ENCODE measurements at places on chromosomes 7 and 10.

GRCh38 chr7:94092980-94093379 lies 88.8 kb upstream of the BET1 start:
- DNase-seq, result no peak

GRCh38 chr7:139618482-139619366 lies 95.2 kb downstream of the CLEC2L start:
- DNase-seq, result peak; percentile 41

GRCh38 chr7:13821152-13821787 lies 168.2 kb downstream of the ETV1 start:
- no peak for DNase-seq

- no peak for DNase-seq
Observed at GRCh38 chr7:149232362-149232761, 7.1 kb upstream of the ZNF212 start.

- DNase-seq, result no peak
Observed at GRCh38 chr7:115654384-115655214, 376.0 kb downstream of the TFEC start.

DNA sequence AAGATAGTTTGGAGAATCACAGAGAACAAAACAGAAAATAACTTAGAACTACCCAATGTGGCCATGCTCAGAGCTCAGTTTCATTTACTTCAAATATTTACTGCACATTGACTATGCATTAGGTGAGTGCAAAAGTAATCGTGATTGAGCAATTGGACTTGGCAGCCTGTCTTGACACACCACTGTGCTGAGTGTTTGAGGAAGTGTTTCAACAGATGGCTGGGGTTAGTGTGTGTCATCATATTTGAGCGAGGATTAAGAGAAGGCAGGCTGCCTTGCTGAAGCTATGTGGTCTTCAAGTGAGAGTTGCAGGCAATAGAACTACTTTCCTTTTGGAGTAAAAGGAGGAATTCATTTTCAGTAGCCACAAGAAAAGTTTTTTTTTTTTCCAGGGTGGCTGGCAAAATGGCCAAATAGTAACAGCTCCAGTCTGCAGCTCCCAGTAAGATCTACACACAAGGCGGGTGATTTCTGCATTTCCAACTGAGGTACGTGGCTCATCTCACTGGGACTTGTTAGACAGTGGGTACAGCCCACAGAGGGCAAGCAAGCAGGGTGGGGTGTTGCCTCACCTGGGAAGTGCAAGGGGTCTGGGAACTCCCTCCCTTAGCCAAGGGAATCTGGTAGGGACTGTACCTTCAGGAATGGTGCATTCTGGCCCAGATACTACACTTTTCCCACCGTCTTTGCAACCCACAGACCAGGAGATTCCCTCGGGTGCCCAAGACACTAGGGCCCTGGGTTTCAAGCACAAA lies 37.6 kb downstream of the AKR1C4 start:
- DNase-seq, result no peak

DNA sequence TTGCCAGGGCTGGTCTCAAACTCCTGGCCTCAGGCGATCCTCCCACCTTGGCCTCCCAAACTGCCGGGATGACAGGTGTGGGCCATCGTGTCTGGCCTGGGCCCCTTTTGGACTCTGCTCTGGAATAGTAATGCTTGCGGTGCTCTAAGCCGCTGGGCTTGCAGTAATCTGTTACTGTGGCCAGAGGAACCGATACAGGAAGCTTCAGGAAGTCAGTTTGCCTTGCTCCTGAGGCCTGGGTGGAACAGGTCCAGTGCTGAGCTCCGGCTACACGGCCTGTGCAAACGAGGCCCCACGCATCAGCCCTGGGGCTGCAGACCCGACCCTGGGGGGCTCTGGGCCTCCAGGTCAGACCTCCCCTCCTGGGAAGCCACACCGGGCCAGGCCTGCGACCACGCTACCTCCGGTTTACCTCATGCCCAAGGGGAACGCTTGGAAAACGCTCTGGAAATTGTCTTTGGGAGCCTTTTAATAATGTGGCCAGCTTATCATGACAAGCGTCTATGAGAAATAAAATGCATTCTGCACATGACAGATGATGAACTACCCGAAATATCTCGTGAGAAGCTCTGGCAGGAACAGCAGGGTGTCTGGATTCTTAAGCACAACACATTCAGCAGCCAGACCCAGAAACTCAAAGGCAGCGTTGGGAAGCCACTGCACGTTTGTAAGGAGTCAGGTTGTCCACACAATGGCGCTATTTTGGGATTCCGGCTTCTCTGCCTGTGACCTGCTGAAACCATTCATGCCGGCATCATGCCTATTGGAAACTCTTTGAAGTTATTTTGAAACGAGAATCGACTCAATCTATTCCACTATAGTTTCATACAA lies 10.1 kb upstream of the ADAP1 start:
- no peak for DNase-seq

DNA sequence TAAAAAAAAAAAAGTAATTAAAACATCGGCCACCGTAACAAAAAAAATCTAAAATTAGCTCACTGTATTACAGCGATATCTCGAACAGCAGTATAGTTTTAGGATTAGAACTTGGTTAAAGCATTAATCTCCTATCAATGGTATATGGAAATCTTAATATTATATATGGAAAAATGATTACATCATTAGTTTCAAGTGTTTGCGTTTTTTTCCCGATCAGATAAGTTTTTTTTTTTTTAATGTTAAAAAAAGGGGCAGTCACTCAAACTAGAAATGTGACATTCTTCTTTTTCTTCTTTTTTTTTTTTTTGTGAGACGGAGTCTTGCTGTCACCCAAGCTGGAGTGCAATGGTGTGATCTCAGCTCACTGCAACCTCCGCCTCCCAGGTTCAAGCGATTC lies 7.4 kb downstream of the IDI1 start:
- no peak for DNase-seq

DNA sequence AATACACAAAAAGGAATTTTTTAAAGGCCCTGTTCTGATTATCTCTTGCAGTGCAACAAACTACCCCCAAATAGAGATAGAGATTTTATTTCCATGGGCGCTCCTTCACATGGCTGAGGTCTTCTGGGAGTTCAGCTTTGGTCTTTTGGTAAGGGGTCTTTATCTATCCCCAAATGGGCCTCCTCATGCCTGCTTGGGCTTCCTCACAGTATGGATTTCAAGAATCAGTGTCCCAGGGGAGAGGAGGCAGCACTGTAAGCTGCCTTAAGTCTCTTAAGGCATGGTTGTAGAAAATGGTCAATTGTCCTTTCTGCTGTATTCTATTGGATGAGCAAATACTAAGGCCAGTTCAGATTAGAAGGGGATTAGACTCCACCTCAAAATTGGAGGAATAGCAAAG lies 966.2 kb downstream of the TYW1 start:
- no peak for DNase-seq

- DNase-seq, result no peak
Observed at GRCh38 chr10:63627881-63628296, 106.7 kb downstream of the REEP3 start.

- DNase-seq, result no peak
Observed at GRCh38 chr7:116315293-116315692, 105.0 kb downstream of the TES start.

- DNase-seq, result no peak
Observed at GRCh38 chr7:18287482-18287881, 208.1 kb upstream of the HDAC9 start.

GRCh38 chr7:22219036-22219435 lies 137.9 kb downstream of the RAPGEF5 start:
- DNase-seq, result no peak

DNA sequence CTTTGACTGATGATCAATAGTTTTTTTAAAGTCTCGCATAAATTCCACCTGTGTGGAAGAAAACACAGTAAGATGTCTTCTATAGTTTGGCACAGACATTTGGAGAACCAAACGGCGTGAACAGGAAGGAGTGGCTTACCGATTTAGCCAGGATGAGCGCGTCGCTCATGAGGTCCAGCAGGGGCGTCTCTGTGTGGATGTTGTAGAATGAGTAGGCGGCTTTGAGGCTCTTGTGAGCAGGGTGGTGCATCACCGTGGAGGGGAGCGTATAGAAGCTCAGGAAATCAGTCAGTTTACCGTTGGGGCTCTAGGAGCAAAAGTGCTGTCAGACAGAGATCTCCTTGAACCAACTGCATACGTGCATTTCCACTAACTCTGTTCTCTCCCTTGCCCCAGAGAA lies 15.5 kb downstream of the RPP38 start:
- DNase-seq, result no peak

- DNase-seq, result no peak
Observed at GRCh38 chr7:151607464-151607867, 87.8 kb upstream of the RHEB start.

DNA sequence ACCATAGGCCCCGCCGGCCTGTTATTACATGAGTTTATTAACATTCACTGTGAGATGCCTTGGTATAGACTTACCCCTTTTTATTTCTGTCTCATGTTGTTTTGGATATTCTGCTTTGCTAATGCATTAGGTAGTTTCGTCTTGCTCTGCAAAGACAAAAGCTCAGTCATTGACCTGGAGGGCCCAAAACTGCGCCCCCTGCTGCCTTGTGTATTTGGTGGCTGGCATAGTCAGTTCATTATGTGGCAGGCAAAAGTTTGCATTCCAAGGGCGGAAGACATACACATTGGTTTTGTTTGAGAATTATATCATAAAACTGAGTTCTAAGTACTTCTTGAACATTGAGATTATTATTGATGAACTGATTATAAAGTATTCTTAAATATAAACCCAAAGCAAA lies 372.5 kb downstream of the SDK1 start:
- DNase-seq, result peak; percentile 42

GRCh38 chr10:6669269-6669859 lies 89.3 kb upstream of the PRKCQ start:
- DNase-seq, result no peak

DNA sequence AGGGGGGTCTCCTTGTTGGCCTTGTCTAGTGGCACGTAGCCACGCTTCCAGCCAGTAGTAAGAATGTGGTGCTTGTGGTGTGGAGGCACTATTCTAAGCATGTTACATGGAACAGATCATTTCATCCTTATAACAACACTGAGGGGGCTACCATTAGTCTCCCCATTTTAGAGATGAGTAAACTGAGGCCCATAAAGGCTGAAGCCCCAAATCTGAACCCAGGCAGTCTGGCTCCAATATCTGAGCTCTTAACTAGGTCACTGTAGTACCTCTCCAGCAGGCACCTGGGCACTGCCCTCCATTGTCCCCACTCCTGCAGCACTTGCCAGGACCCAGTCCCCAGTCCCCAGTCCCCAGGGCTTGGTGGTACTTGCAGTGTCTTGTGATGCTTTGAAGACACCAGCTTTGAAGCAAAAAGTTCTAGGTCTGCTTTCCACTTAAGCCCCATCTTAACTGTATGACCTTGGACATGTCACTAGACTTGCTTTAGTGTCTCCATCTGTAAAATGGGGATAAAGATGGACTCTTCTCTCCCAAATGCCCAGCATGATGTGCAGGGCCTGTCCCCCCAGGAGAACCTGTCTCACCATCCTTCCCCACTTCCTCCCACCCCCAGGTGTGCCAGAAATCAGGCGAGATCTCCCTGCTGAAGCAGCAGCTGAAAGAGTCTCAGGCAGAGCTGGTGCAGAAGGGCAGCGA lies 6.4 kb downstream of the LZTS2 start:
- no peak for DNase-seq

DNA sequence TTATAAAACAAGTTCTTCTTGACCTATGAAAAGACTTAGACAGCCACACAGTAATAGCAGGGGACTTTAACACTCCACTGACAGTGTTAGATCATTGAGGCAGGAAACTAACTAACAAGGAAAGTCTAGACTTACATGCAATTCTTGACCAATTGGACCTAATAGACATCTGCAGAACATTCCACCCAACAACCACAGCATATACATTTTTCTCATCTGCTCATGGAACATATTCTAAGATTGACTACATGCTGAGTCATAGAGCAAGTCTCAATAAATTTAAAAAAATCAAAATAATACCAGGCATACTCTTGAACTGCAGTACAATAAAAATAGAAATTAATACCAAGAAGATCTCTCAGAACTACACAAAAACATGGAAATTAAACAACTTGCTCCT lies 219.5 kb upstream of the HPS1 start:
- DNase-seq, result no peak

DNA sequence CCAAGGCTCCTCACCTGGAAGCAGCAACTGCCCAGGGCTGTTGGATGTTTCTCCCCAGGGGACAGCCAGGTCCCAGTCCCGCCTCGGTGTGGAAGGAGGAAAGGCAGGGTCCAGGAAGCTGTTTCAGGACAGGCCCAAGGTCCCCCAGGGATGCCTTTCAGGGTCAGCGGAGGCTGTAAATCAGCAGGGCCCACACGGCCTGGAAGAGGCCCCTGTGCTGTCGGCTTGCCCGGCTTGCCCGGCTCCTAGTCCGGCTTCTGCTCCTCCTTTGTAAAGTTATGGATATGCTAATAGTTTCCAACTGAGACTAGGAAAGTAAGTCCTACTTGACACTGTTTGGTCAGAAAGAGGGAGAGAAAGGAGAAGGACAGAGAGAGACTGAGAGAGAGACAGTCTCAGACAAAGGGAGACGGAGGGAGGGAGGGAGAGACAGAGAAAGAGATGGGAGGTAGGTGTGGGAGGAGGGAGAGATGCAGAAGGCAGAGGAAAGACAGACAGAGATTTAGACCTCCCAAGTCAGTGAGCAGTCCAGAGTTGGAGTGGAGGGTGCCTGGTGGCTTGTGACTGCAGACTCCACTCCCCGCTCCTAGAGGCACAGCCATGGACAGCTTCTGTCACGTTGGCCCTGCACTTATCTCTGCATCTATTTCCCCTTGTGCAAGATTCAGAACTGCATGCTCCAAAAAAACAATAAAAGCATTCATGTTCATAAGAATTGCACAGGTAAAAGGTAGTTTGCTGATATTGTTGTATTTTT lies 10.5 kb downstream of the IKZF1 start:
- DNase-seq, result no peak

DNA sequence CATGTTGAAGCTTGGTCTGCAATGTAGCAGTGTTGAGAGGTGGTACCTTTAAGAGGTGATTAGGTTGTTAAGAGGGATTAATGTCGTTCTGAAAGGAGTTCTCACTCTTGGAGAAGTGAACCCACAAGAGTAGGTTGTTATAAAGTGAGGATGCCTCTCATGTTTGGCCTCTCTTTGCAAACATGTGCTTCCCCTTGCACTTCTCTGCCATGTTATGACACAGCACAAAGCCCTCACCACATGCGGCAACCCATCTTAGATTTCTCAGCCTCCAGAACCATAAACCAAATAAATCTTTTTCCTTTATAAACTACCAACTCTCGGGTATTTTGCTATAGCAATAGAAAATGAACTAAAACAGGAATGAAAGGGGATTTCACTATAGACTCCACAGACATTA lies 66.3 kb downstream of the KMT2C start:
- DNase-seq, result no peak
